ENCODE measurements at places on chromosomes 4 and X.

DNA sequence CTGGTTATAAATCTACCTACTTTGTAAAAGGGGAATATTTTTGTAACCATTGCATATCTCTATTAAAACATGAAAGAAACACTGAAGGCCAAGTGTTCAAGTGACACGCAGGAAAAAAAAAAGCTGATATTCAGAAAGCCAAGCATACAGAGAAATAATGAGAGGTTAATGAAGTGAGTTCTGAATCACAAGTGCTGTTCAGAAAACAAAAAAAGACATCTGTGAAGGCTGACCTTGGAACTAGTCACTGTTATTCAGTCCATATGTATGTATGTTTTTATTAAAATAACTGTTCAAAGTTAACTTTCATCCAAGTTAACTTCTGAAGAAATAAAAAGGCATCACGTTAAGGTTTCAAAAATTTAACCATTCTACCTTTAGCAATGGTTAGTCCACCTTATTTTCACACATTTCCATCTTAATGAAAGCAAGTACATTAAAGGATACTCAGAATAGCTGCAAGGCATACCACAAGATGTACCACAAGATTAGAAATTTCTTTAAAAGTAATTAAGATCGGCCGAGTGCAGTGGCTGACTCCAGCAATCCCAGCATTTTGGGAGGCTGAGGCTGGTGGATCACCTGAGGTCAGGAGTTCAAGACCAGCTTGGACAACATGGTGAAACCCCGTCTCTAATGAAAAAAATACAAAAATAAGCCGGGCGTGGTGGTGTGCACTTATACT, 31.4 kb downstream of the SH3RF1 start:
- no peak for DNase-seq

DNA sequence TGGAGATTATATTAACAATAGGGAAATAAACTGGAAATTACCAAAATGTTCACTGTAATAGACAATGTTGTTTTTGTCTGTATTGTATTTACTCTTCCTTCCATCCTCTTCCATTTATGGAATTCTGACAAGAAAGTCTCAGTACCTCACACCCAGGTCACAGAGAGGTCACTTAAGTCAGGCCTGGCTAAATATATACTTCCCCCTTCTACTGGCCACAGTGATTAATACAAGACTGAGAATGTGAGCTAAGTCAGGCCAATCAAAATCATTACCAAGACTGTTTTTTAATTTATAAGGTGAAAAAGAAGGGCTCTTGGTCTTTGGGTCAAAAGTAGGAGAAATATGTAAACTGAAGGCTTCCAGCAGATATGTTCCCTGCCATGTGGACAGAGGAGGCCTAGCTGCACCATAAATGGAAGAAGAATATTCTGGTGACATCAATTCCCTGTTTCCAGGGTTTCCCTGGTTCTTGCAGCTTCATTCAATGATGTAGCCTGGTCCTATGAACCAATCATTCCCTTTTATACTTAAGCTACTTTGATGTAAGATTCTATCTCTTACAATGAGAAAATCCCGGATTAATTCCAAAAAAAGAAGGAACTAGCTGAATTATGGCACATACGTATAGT, 64.3 kb downstream of the LRBA start:
- DNase-seq = no peak

- no peak for DNase-seq
These were observed 243.0 kb upstream of the TRAM1L1 start for GRCh38 chr4:117328333-117328732.

GRCh38 chr4:163400911-163401310, 57.2 kb downstream of the NPY5R start:
- DNase-seq = no peak

DNA sequence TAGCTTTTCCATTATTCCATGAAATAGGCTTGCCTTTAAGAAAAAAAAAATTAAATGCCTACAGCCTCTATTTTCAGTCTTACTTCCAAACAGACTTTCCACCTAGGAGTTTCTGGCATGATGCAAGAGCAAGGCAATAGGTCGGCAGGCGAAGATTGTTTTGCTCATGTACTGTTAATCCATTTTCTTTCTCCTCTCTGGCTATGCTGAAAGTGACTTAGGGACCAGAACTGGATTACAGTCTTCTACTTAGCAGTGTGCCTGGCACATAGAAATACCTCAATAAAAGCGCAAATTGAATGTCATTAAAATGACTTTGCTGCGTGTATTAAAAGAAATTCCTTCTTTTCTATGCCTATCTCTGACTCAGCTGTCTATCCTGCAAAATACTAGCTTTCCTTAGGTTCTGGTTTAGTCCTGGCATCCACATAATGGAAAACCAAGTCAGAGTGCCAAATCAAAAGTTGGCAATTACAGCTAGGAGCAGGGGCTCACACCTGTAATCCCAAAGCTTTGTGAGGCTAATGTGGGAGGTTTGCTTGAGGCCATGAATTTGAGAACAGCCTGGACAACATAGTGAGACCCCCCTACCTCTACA, 51.9 kb downstream of the CC2D2A start:
- no peak for DNase-seq

DNA sequence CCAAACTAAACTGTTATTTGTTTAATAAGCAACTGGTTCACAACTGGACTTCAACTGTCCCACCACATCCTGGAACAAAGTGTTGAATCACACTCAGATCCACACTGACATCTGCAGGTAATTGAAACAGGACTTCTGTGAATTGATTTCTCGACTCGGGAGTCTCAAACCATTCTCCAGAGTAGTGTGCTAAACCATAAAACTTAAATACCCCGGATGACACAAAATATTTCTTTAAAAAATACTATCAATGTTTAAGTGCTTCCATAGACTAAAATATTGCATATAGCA, 95.4 kb upstream of the PLAC1 start:
- peak; percentile 20 for DNase-seq

- DNase-seq = no peak
These were observed 689 bp upstream of the TMA16 start for GRCh38 chr4:163493643-163494359.

DNA sequence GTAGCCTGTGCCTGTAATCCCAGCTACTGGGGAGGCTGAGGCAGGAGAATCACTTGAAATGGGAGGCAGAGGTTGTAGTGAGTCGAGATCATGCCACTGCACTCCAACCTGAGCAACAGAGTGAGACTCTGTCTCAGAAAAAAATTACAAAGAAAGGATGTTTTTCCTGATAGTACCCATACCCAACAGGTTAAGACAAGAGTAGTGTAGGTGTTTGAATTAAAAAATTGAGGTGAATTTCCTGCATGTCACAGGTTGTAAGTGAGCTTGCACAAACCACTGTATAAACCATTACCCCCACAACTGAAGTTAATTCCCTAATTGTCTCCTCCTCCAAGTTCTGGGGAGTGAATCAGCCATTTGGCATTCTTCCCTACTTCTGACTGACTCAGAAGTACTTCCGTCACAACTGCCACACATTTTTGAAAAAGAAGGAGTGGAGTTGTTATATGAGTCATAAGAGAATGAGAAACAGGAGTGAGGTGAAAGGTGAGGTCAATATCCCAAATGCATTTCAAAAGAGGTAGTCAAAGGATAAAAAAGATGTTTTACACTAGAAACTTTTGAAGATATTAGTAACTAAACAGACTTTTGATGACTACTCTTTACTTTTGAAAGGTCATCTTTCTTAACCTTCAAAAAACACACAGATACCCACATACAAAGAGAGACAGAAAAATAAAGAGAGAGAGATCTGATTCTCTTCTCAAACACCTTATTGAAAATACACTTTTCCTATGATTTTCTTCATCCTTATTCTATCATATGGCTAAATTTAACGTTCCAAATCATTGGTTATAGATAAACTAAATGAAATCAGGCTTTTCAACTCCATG, 134.5 kb downstream of the BTC start:
- peak; percentile 49 for DNase-seq

DNA sequence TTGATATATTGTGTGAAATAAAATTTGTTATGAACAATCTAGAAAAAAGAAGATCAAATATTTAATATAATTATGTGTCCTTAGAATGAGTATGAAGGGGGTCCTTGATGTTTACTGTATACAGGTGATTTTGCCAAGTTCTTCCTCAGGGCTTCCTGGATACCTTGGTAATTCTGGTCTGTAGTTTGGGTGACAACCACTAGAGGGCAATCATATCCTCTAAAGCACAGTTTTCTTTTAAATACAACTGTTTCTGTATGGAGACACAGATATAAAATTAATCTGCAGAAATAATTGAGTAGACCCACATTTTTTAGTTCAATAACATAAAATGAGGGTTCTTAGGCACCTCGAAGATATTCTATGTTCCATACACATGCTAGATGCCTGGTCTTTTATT, 157.7 kb downstream of the SPANXN1 start:
- peak; percentile 0 for DNase-seq

DNA sequence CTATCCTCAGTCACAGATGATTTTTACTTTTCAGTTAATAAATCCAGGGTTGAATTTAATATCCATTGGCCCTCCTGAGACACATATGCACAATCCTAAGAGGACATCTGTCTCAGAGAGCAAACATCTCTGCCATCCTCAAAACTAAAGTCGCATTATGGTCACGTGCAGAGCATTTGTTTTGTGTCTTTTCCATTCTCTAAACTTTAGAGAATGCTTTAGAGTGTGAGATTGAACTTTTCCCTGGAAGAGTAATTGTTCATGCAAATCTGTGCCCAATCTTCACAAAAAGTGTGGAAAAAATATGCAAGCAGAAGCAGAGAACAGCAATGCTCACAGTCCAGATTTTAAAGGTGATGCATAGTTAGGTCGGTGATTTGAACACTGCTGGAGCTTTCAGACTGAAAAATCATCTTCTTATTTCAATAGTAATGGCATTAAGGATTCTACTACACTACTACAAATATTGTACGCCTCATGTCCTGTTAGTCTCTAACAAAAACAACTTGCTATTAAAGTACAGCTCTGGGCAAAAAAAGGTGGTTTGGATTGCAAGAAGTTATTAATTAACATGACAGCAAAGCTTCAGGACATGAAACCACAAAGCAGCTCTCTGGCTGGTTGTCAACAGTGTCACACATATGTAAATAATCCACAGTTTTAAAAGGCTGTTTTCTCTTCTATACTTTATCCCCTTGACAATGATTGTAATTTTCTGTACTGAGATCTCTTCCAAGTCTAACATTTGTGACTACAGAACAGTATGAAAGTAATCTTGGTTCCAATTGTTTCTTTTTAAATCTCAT, 19.9 kb downstream of the DCHS2 start:
- DNase-seq = no peak

- no peak for DNase-seq
These were observed 67.9 kb downstream of the GAB1 start for GRCh38 chr4:143404555-143404954.

DNA sequence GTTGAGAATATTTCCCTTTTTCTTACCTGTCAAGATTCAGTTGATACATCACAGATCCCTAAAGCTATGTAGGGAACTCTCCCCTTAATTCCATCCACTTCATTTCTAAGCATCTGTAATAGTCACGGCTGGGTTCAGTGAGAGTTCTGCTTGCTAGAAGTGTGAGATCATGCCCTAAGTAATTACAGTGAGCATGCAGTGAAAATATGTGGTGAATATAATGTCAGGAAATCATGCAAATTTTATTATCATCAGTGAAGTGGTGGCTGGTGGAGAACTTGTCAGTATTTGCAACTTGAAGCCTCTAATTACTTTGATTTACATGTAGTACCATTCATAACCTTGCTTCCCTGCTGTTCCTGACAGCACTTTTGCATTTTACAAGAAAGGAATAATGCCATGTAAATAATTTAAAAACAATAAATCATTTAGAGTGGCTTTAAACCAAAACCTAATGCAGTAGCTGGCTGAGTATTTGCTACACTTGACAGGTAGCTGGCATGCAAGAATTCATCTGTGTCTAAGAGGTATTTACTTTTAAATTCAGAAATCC, 28.3 kb upstream of the CFAP299 start:
- no peak for DNase-seq

DNA sequence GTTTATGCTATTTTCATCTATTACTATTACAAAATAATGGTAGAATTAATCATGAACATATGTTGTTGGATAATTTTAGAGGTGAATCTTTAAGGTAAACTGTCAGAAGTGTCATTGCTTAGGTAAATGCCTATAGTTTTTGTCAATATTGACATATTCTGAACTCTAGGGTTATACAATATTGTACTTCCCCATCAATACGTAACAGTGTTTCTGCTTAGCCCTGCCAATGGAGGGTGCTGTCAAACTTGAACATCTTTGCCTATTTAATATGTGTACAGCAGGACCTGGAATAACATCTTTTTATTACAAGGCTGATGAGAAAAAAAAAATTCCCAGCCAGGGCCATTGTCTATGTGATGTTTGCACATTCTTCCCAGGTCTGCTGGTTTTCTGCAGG, 40.8 kb downstream of the ARHGAP24 start:
- DNase-seq = no peak

- no peak for DNase-seq
These were observed 2.0 kb downstream of the BCOR start for GRCh38 chrX:40095583-40096394.

- DNase-seq = peak; percentile 0
These were observed 130.4 kb upstream of the RADX start for GRCh38 chrX:106481341-106481740.

- DNase-seq = no peak
These were observed 91.0 kb downstream of the FREM3 start for GRCh38 chr4:143609492-143609891.

DNA sequence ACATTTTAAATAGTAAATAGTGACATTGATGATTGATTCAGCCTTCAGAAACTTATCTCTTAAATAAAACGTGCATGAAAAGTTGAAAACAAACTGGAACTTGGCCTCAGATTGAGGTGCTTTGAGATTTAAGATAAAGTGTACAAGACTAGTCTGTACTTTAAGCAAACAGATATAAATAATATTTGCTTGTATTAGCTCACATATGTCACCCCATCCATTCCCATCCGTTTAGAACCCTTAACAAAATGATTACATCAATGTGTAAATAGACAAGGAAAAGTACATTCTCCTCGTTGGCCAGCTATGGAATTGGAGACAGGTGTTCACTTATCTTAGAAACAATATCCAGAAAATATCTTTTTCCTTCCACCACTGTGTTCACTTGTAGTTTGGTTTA, 130.8 kb downstream of the BANK1 start:
- no peak for DNase-seq

- no peak for DNase-seq
These were observed 5.7 kb upstream of the TMEM156 start for GRCh38 chr4:39037941-39038340.

DNA sequence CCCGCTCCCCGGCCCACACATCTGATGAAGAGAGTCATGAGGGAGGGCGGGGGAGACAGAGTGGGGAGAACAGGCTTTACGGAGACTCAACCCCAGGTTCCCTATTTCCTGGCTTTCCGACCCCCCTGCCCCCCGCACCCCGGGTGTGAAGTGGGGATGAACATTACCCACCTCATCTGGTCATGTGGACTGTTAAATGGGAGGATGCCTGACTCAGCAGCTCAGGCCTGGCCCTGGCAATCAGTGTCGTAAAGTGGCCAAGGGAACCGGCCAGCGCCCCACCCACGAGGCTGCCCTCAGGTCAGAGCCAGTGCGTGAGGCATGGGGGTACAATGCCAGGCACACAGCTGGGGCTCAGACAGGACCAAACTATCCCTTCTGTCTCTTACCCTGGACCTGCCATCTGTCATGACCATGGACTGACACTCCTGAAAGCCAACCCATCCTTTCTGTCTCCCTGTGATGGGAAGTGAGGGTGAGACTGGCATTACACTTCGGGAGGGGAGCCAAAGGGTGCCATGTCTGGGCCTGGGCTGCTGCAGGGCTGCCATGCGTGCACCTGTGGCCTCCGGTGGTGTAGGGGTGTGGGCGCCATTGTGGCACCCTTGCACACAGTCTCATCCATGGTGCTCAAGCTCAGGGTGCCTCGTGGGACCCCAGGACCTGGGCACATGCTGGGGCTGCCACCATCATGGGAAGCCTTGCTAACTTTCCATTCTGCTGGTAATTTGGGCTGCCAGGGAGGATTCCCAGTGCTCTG, 106.1 kb upstream of the PSAPL1 start:
- no peak for DNase-seq

- no peak for DNase-seq
These were observed 11.4 kb downstream of the RTL8B start for GRCh38 chrX:135010921-135011320.

All from HTR-8/SVneo (cell line).